ENCODE measurements at places on chromosomes 7 and 10.

- no peak overlapping the region for H3K27ac ChIP-seq
- H3K27me3 ChIP-seq: no peaks in the 10 kb centered on the region
- no peak for DNase-seq
- H3K4me3 ChIP-seq: no peak overlapping the region
- H3K36me3 ChIP-seq: no peaks in the 10 kb centered on the region
Measured at GRCh38 chr10:24694086-24694485, 29.6 kb downstream of the ARHGAP21 start.

GRCh38 chr7:24411226-24411625 lies 127.2 kb downstream of the NPY start:
- H3K27me3 ChIP-seq: peaks cover 4% of the 10 kb centered on the region
- H3K36me3 ChIP-seq: no peaks in the 10 kb centered on the region
- no peak overlapping the region for H3K27ac ChIP-seq
- no peaks in the 10 kb centered on the region for H3K4me1 ChIP-seq
- no peak for DNase-seq
- no peak overlapping the region for H3K4me3 ChIP-seq

GRCh38 chr10:110865186-110865808 lies 6.4 kb upstream of the PDCD4 start:
- H3K27ac ChIP-seq: peak overlapping the region; percentile 97
- peak; percentile 64 for DNase-seq
- no peaks in the 10 kb centered on the region for H3K27me3 ChIP-seq
- peaks cover 82% of the 10 kb centered on the region for H3K4me1 ChIP-seq
- H3K36me3 ChIP-seq: peaks cover 7% of the 10 kb centered on the region
- H3K4me3 ChIP-seq: peak overlapping the region; percentile 79

- no peaks in the 10 kb centered on the region for H3K4me1 ChIP-seq
- H3K27me3 ChIP-seq: peaks cover 2% of the 10 kb centered on the region
- no peak overlapping the region for H3K27ac ChIP-seq
- H3K4me3 ChIP-seq: no peak overlapping the region
- no peaks in the 10 kb centered on the region for H3K36me3 ChIP-seq
- no peak for DNase-seq
Measured at GRCh38 chr10:12921163-12921562, 80.3 kb downstream of the CCDC3 start.

DNA sequence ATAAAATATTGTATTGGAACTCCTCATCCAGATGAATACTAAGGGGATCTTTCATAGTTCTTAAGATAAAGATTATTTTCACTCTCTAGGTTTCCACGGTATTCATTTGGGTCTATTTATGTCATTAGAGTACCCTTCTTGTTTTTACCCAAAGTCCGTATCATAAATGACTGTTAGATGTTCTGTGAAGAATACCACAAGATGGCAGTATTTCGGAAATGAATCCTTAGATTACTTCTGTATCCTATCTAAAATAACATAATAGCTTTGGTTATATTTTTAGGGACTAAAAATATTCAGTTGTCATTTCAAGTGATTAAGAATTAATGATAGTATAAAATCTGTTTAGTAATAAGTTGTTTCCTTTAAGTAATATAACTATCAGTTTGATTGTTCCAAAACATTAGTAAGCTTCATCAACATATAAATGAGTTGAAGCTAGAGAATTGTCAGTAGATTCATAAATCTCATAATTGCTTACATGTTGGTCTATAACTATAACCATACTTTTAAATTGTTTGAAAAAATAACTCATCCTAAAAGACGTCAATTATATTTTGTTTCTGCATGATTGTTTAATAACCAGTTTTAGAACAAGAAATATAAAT lies 337.5 kb upstream of the KCND2 start:
- DNase-seq: no peak
- no peaks in the 10 kb centered on the region for H3K4me1 ChIP-seq
- no peak overlapping the region for H3K4me3 ChIP-seq
- H3K36me3 ChIP-seq: no peaks in the 10 kb centered on the region
- H3K27me3 ChIP-seq: no peaks in the 10 kb centered on the region

- no peak overlapping the region for H3K27ac ChIP-seq
- no peaks in the 10 kb centered on the region for H3K27me3 ChIP-seq
- no peak for DNase-seq
- no peaks in the 10 kb centered on the region for H3K36me3 ChIP-seq
- no peak overlapping the region for H3K4me3 ChIP-seq
- H3K4me1 ChIP-seq: no peaks in the 10 kb centered on the region
Measured at GRCh38 chr10:37314350-37314749, 189.0 kb downstream of the ANKRD30A start.

GRCh38 chr7:73570521-73570920 lies 7.9 kb downstream of the TBL2 start:
- H3K27me3 ChIP-seq: no peaks in the 10 kb centered on the region
- no peak overlapping the region for H3K27ac ChIP-seq
- H3K4me3 ChIP-seq: no peak overlapping the region
- peaks cover 27% of the 10 kb centered on the region for H3K4me1 ChIP-seq
- peaks cover 52% of the 10 kb centered on the region for H3K36me3 ChIP-seq
- DNase-seq: no peak

DNA sequence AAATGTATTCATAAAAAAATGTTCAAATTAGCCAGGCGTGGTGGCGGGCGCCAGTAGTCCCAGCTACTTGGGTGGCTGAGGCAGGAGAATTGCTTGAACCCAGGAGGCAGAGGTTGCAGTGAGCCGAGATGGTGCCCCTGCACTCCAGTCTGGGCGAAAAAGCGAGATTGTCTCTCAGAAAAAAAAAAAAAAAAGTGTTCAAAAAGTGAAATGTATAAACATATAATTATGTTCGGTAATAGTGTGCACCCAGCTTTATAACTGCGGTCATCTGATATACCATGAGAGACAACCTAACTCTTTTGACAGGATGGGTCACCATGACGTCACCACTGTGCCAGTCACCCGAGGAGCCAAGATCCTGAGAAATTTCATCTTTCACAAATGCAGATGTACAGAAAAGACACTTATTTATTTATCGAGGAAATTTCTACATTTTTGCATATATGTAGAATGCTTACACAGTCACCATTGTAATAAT lies 594 bp upstream of the RP9 start:
- DNase-seq: no peak
- H3K4me3 ChIP-seq: peak overlapping the region; percentile 61
- no peak overlapping the region for H3K27ac ChIP-seq
- peaks cover 24% of the 10 kb centered on the region for H3K4me1 ChIP-seq

DNA sequence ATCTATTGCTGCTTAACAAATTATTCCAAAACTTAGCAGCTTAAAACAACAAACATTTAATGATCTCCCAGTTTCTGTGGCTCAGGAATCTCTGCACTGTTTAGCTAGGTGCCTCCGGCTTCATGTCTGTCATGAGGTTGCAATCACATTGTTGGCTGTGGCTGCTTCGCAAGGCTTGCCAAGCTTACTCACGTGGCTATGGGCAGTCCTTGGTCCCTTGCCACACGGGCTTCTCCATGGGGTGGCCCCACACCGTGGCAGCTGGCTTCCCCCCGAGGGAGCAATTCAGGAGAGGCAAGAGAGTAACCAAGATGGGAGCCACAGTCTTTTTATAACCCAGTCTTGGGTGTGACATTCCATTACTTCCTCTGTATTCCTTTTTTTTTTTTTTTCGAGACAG lies 67.4 kb downstream of the NEURL1 start:
- no peak overlapping the region for H3K4me3 ChIP-seq
- no peaks in the 10 kb centered on the region for H3K4me1 ChIP-seq
- H3K27me3 ChIP-seq: peaks cover 25% of the 10 kb centered on the region
- no peak overlapping the region for H3K27ac ChIP-seq
- no peaks in the 10 kb centered on the region for H3K36me3 ChIP-seq

- peaks cover 2% of the 10 kb centered on the region for H3K36me3 ChIP-seq
- DNase-seq: no peak
- no peak overlapping the region for H3K27ac ChIP-seq
- no peaks in the 10 kb centered on the region for H3K4me1 ChIP-seq
- H3K27me3 ChIP-seq: peaks cover 20% of the 10 kb centered on the region
Measured at GRCh38 chr7:39616138-39616537, 7.2 kb upstream of the RALA start.

GRCh38 chr10:88194961-88195367 lies 331.5 kb downstream of the PTEN start:
- H3K27ac ChIP-seq: no peak overlapping the region
- H3K36me3 ChIP-seq: no peaks in the 10 kb centered on the region
- peaks cover 2% of the 10 kb centered on the region for H3K27me3 ChIP-seq
- peaks cover 25% of the 10 kb centered on the region for H3K4me1 ChIP-seq
- DNase-seq: no peak

DNA sequence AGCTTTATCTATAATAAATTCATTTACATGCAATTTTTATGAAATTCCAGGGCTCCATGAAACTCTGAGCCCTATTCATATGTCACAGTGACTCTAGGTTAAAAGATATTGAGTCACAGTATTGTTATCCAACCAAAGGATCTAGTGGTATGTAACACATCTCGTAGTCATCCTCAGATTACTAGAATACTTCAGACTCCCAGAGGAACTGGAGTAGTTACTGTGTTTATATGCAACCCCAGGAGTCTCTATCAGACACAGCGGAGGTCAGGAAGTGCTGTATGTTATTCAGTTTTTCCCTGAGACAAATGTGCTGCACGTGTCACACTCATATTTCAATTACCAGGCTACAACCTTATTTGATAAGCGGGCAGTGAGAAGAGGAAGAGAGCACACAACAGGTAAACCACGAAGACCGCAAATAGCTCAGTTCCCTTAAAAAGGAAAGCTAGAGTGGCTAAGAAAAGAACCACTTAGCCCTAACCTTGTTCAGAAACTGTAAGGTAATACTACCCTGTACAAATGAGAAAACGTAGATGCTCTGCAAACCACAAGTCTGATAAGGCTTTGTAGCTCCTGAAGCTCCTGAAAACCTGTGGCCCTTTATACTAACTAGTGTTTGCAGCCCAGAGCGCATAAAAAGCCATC lies 114.0 kb upstream of the CNTNAP2 start:
- H3K27me3 ChIP-seq: no peaks in the 10 kb centered on the region
- no peak for DNase-seq
- no peak overlapping the region for H3K4me3 ChIP-seq
- no peaks in the 10 kb centered on the region for H3K4me1 ChIP-seq

DNA sequence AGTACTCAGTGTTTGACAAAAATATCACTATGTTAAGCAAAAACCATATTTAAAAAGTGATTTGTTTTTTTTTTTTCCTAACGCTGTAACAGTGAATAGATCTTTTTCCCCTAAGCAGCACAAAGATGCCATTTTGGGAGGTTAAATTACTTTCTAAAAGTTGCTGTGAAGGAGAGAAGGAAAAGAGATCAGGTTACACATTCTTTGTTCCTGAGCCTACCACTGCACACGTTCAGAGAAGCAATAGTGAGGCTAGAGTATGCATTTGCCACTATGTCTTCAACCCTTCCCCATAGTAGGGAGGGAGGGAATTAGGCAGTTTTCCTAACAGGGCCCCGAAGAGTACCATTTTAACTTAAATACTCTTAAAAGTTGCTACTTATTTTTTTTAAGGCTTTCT lies 38.9 kb downstream of the BMPR1A start:
- no peaks in the 10 kb centered on the region for H3K36me3 ChIP-seq
- DNase-seq: no peak
- no peak overlapping the region for H3K27ac ChIP-seq
- no peak overlapping the region for H3K4me3 ChIP-seq
- peaks cover 14% of the 10 kb centered on the region for H3K4me1 ChIP-seq
- H3K27me3 ChIP-seq: no peaks in the 10 kb centered on the region

- no peaks in the 10 kb centered on the region for H3K36me3 ChIP-seq
- peaks cover 7% of the 10 kb centered on the region for H3K4me1 ChIP-seq
- no peak overlapping the region for H3K4me3 ChIP-seq
Measured at GRCh38 chr7:112081778-112082177, 124.4 kb downstream of the DOCK4 start.

DNA sequence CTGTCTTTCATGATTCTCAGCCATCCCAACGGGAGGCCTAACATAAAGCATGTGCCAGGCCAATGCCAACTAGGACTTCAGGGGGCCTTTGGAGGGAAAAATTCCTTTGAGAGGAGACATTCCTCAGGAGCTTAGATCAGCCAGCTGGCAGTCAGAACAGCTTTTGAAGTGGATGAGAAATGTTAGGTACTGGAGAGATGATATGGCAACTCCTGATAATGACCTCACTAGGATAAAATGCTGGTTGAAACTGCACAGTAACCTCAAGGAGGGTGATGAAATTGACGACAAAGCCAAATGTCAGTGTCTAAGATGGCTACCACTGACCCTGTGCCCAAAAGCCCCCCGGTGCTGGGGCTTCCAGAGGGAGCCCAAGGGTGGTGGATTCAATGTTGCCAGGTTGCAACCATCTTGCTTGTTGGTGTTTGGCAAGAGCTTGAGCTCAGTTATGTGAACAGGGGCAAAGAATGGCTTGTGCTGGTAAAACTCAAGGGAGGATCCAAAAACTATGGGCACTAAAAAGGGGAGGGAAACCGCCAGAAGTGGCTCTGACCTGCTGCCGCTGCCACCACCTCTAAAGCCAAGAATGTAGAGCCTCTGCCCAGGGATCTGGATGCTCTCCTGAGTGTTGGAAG lies 121.2 kb downstream of the UBE2H start:
- H3K27ac ChIP-seq: no peak overlapping the region
- no peak overlapping the region for H3K4me3 ChIP-seq
- H3K4me1 ChIP-seq: peaks cover 6% of the 10 kb centered on the region
- H3K36me3 ChIP-seq: peaks cover 13% of the 10 kb centered on the region

DNA sequence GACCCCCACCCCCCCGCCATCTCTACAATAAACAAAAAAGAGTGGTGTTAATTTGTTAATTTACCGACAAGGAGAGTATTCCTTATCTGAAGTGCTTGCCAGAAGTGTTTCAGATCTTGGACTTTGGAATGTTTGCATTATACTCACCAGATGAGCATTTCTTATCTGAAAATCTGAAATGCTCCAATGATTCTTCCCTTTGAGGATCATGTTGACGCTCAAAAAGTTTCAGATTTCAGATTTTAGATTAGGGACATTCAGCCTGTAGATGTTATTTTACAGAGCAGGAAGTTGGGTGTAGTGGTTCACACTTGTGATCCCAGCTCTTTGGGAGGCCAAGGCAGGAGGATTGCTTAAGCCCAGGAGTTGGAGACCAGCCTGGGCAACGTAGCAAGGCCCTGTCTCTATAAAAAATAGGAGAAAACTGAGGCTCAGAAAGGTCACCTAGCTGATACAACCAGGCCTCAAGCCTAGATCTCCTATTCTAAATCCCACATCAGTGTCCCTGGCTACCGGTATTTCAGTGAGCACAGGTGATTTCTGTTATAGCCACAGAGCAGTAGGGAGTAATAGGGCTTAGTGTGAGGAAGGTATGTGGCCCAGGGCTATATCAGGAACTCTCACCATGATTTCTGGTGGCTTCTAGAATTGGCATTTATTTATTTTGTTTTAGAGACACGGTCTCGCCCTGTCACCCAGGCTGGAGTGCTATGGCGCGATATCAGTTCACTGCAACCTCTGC lies 35.4 kb downstream of the TMEM120A start:
- no peaks in the 10 kb centered on the region for H3K4me1 ChIP-seq
- H3K4me3 ChIP-seq: no peak overlapping the region
- H3K27ac ChIP-seq: no peak overlapping the region
- H3K27me3 ChIP-seq: no peaks in the 10 kb centered on the region
- peaks cover 14% of the 10 kb centered on the region for H3K36me3 ChIP-seq
- DNase-seq: no peak

- no peaks in the 10 kb centered on the region for H3K36me3 ChIP-seq
- no peak for DNase-seq
- peaks cover 3% of the 10 kb centered on the region for H3K4me1 ChIP-seq
- H3K4me3 ChIP-seq: no peak overlapping the region
Measured at GRCh38 chr10:59675812-59676211, 33.8 kb downstream of the SLC16A9 start.

- no peaks in the 10 kb centered on the region for H3K36me3 ChIP-seq
- H3K27ac ChIP-seq: no peak overlapping the region
- no peak for DNase-seq
- H3K4me3 ChIP-seq: no peak overlapping the region
Measured at GRCh38 chr7:44142028-44142427, 896 bp upstream of the MYL7 start.

GRCh38 chr7:50781381-50782293 lies 1.1 kb downstream of the GRB10 start:
- peaks cover 14% of the 10 kb centered on the region for H3K4me1 ChIP-seq
- H3K27me3 ChIP-seq: peaks cover 40% of the 10 kb centered on the region
- H3K4me3 ChIP-seq: peak overlapping the region; percentile 50
- no peak overlapping the region for H3K27ac ChIP-seq
